Activated CD4-positive, alpha-beta T cell treated with anti-CD3 and anti-CD28 coated beads, Interleukin-2, amount 50 U/mL, for 4 hours (primary cell): ENCODE measurements at places on chromosomes 12 and 14.

- DNase-seq, result no peak
Observed at GRCh38 chr12:126608607-126609175, 1543.5 kb downstream of the AACS start.

DNA sequence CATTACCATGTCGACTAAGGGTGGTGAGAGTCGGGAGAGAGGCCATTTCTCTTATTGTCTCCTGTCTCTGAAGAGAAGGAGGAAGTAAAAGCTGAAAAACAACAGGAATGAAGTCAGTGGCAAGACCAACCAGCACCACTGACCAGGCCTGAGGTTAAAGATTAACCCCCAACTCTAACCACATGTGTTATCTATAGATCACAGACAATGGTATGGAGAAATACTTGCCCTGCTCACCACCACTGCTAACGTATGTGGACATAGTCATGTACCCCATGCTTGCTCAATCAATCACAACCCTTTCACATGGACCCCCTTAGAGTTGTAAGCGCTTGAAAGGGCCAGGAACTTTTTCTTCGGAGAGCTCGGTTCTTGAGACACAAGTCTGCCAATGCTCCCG, 690.9 kb upstream of the LMO3 start:
- no peak for DNase-seq

DNA sequence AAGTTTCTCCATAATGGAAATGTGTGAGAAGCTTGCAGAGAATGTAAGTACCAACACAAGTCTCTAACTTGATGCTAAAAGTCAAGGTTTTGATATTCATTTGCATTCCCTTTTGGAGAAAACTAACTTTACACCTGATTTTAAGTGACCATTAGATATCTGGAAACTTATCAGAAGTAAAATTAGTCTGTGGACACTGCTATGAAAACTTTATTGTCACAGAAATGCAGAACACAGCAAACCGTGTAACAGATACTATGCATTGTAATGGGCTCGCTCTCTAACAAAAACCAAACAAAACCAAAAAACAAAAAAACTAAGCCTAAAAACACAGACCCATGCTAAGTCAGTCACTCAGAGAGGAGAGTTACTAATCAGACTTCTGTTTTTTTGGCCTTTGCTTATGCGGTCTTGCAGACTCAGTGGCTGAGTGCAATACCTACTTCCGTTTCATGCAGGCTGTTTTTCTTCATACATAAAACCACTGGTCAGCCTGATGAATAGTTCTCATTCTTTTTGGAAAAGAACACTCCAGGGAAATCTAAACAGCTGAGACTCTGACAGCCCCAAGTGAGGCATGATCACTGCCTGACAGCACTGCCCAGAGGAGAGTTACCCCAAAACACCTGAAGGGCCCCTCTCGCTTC, 35.7 kb downstream of the NRDE2 start:
- DNase-seq, result no peak

- no peak for DNase-seq
Observed at GRCh38 chr12:43284486-43285158, 267.4 kb downstream of the ADAMTS20 start.

- DNase-seq, result no peak
Observed at GRCh38 chr14:53192052-53192760, 39.1 kb upstream of the DDHD1 start.

GRCh38 chr14:79256380-79256779, 954.9 kb downstream of the DIO2 start:
- no peak for DNase-seq

- DNase-seq, result no peak
Observed at GRCh38 chr14:94620597-94620996, 8.4 kb downstream of the SERPINA3 start.

DNA sequence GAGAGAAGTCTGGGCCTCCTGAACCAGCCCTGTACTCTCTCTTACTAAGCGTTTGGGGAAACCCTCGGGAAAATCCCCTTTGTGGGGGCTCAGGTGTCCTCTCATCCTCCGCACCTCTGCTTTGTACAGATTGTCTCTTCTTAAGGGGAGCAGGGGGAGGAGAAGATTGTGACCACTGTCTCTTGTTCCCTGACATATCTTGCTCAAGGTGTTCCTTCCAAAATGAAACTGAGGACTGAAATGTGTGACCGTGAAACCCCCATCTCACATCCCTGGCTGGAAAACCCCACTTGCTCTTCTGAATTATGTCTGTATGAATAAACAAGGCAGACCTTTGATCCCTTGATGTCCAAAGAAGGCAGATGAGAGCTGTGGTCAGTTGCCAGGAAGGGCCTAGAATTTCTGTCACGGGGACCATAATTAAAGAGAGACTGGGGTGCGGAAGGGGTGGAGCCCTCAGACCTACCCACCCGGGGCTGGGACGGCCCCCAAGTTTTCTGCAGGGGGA, 369.8 kb downstream of the AACS start:
- no peak for DNase-seq

DNA sequence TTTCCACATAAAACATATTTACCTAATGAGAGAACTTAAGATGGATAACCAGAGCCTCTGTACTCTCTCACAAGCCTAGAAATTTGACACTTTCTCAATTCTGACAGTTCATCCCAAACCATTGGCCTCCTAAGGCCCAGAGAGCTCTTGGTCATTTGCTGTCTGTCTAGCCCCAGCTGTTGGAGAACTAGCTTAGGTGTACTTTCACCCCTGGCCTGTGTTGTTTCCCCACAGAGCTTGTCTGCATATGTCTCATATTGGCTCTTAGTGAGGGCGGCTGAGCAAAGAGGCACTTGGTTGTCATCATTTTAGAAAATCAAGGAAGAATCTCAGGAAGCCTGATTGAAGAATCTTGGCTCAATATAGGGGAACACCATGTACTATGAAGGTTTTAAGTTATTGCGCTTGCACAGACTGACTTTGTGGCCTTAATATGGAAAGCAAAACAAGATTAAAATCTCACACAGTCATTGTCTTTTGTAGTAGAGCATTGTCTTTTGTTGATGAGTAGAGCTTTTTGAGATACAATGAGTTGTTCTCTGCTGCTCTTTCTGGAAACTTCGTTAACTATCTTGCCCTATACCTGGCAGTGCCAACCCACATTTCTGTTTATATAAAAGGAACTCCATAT, 324.6 kb downstream of the RAD51B start:
- no peak for DNase-seq

- no peak for DNase-seq
Observed at GRCh38 chr12:122969676-122970075, 3.4 kb upstream of the ABCB9 start.

- no peak for DNase-seq
Observed at GRCh38 chr14:100903672-100904185, at the start of gene RTL1. RTL1 (minus strand) TSS chr14:100903722; CDS start chr14:100884788, 18,934 bp downstream.

- DNase-seq, result no peak
Observed at GRCh38 chr12:24625103-24625502, 323.8 kb downstream of the BCAT1 start.

GRCh38 chr12:129028844-129029243, 175.6 kb downstream of the GLT1D1 start:
- no peak for DNase-seq

- DNase-seq, result no peak
Observed at GRCh38 chr14:58119381-58119780, 32.6 kb downstream of the ARMH4 start.

DNA sequence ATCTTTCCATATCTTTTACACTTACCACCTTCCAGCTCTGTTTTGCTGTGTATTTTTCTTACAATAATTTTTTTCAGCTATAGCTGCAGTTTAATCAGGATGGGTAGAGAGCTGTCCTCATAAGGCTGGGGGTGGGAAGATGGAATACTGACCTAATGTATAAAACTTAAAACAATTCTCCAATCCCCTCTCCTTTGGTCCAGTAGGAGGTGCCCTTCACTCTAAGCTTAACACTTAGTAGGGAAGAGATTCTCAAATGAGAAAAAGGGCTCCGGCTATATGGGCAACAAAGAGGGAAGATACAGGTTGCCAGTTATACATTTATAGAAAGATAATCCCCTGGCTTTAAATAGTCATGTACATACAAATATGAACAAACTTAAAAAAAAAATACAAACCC, 2.8 kb downstream of the ORMDL2 start:
- no peak for DNase-seq

GRCh38 chr12:27333403-27334009, 870 bp downstream of the BMAL2 start:
- DNase-seq, result peak; percentile 21

GRCh38 chr12:120242275-120242799, 23.2 kb downstream of the PXN start:
- DNase-seq, result no peak

- peak; percentile 21 for DNase-seq
Observed at GRCh38 chr12:103924761-103925641, 5.2 kb upstream of the HSP90B1 start.

DNA sequence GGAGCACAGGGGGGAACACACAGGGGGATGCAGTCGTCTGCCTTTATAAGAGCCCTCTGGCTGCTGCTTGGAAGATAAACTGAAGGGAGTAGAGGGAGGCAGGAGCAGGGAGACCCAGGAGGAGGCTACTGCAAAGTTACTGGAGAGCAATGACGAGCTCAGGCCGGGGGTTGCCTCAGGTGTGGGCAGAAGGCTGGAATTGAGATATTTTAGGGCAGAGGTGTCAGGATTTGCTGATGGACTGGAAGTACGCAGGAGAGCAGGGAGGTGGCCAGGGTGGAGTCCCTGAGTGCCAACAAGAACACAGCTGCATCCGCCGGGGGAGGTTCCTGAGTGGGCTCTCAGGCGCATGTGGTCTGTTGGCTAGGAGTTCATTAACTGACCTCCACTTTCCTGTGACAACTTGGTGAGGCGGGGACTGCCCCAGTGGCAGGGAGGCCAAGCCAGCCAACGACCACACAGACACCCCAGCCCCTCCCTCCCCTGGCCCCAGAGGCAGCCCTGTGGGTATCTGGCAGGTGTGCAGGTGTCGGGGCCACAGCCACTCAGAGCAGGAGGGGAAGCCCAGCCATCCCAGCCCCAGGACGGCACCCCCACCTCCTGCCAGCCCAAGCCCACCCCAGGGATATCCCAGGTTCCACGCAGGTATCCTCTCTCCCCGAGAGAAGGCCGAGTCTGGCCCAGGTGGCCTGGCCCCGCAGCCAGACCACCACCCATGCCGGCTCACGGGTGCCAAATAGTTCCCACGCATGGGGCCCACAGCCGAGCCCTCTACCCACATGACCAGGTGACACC, 85.4 kb downstream of the NCOR2 start:
- no peak for DNase-seq

DNA sequence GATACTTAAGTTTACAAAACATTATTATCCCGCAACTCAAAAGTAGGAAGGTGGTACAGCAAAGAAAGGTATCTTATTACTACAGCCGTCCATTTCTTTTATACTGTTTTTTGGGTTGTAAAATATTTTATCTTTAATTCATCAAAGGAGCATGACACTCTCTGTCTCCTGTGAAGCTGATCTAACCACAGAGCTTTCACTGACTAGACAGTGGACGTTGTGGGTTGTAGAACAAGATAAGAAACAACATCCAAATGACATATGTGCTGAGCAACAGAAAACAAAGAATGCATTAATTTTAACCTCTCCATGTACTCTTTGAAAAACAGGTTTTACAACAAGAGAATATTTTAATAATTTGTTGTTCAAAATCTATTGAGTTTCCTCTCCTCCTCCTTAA, 195.9 kb upstream of the FBXO33 start:
- no peak for DNase-seq

- no peak for DNase-seq
Observed at GRCh38 chr14:103846543-103847450, 578 bp downstream of the PPP1R13B start.

DNA sequence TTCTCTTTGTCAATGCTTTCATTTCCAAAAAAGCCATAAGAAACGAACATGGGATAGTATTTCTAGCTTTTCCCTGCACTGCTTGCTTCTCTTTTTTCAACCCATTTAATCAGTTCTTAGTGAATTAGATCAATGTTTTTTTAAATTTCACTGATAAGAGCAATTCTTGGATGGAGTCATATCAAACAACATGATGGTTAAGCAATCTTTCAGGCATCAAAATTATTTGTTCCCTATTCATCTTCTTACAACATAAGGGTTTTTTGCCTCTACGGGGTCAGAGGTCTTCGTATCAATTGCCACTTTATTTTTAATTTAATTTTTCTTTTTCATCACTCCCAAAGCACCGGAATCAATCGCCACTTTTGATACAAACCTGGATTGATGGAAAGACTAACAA, 103.8 kb upstream of the RESF1 start:
- DNase-seq, result no peak

- DNase-seq, result no peak
Observed at GRCh38 chr14:22824711-22825359, 4.9 kb upstream of the MRPL52 start.

- no peak for DNase-seq
Observed at GRCh38 chr12:114812858-114813761, 129.1 kb upstream of the TBX3 start.

DNA sequence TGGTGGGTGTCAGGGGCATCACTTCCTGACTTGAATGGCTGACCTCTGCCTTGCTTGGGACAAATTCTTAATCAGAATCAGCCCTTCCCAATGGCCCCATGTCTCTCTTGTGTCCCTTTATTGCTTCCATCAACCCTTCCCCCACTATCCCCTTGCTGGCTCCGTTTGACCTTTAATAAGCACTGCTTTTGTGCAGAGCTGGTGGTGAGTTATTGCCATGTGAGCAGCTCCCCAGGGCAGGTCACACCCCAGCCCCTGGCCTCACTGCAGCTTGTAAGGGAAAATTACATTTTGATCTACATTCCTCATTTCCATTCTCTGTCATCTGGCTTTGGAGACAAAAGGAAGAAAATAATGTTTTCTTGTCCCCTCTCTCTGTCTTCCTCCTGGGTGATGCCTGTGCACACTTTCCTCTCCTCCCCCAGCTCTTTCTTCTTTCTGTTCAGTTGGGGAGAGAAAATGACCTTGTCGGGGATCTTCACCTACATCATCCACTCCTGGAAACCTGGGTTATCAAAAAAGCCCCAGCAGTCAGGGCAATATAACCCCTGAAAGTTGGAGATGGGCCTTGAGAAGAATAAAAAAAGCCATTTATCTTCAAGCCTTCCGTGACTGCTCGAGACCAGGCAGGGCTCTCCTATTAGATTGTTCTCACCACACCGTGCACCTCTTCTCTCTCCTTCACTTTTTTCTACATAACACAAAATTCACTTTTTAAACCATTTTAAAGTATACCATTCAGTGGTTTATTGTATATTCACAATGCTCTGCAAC, 100.4 kb upstream of the SRRM4 start:
- DNase-seq, result no peak

GRCh38 chr14:102784892-102785594, 7.8 kb downstream of the TRAF3 start:
- DNase-seq, result no peak

- no peak for DNase-seq
Observed at GRCh38 chr14:92846162-92846897, 52.2 kb downstream of the GOLGA5 start.

DNA sequence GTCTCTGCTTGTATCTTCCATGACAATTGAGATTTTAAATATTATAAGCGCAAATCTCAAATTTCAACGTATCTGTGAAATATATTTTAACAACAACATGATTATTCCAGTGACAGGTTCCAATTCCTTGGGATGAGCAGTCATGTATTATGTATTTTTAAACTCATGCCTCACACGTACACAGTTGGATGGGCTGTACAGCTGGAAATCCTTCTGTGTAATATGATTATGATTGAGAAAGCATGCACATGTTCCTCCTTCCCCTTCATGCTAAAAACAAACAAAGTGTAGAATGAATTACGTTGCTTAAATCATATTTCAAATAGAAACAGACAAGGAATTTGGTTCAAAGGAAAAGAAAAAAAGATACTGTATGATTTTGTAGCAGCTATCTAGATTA, 428.3 kb downstream of the TMTC2 start:
- no peak for DNase-seq

- no peak for DNase-seq
Observed at GRCh38 chr14:50820786-50821509, 10.0 kb downstream of the NIN start.
